ENCODE measurements at places on chromosomes 4 and X.

- DNase-seq: no peak
Measured at GRCh38 chr4:5750052-5750945, 39.3 kb downstream of the EVC start.

- no peak for DNase-seq
Measured at GRCh38 chr4:1056671-1057402, 45.4 kb downstream of the FGFRL1 start.

DNA sequence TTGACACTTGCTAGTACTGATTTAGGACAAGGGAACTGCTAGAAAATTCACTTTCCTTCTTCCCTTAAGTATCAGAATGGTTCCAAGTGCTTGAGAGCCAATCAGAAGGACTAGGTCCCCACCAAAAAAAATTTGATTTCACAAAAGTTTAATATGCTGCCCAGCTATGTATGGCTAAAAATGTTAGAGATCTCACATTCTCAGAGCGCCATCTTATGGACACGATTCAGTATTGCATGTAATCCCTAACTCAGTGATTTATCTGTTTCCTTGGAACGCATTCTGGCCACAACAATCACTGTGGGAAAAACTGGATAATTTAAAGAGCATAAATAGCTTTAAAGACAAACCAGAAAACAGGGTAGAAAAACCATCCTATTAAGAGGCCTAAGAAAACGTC lies 255.1 kb upstream of the GPC4 start:
- DNase-seq: no peak

DNA sequence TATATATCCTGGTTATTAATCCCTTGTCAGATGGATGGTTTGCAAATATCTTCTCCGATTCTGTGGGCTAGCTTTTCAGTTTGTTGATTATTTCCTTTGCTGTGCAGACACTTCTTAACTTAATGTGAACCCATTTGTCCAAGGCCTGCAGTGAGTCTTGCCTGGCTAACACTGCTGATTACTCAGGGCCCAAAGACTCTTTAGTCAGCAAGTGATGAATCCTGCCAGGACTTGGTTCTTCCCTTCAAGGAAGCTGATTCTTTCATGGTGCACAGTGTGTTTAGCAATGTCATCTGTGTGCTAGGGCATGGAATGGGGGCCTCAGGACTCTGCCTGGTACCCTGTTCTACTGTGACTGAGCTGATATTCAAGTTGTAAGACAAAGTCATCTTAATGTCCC lies 81.8 kb upstream of the TEX13A start:
- DNase-seq: no peak

DNA sequence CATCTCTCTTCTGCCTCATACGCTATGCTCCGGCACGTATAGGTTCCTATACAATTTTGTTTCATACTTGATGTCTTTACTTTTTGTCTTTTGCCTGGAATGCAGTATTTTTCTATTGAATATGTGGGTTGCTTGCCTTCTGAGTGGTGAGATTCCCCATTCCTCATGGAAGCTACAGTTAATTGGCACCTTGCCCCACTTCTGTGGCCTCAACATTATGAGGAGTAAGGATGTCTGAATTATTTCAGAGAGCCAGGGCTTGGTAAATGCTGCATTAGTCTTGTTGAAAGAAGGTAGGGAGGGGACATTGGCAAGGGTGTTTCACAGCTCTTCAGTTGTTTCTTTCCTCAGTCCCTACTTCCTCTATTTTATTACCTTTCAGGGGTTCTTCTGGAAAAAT lies 23.0 kb downstream of the CDKL5 start:
- no peak for DNase-seq

DNA sequence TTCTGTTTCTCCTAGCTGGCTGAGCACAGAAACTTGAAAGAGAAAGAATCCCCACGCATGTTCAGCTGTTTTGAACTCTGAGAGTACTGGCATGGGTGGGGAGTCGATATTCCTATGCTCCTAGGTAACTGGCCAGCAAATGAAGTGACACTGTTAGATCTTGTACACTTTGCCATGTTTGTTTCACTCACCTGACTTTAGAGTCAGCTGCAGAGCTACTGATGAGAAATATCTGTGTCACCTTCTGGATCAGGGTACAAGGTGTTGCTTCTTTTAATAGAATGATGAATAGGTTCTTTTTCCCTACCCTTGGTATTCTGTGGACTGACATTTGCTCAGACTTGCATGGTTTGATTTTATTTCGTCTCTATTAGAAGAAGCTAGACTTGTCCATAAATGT lies 28.3 kb downstream of the OCRL start:
- no peak for DNase-seq

GRCh38 chr4:42578187-42578586 lies 78.7 kb downstream of the ATP8A1 start:
- DNase-seq: no peak

- DNase-seq: no peak
Measured at GRCh38 chr4:55381502-55381901, 14.3 kb upstream of the TMEM165 start.

DNA sequence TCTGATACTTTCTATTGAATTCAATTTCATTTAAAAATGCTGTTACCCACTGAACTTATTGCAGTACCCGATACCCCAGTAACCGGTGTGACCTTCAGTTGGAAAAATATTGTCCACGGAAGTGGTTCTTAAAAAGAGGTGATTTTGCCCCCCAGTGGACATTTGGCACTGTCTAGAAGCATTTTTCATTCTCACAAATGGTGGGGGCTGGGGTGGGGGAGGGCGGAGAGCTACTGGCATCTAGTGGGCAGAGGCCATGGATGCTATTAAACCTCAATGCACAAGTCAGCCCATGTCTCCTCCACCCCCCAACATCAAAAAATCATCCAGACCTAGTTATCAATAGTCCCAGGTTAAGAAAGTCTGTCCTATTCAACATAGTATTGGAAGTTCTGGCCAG lies 19.6 kb upstream of the CHM start:
- DNase-seq: no peak

GRCh38 chrX:153504445-153505016 lies 9.8 kb downstream of the BGN start:
- no peak for DNase-seq

DNA sequence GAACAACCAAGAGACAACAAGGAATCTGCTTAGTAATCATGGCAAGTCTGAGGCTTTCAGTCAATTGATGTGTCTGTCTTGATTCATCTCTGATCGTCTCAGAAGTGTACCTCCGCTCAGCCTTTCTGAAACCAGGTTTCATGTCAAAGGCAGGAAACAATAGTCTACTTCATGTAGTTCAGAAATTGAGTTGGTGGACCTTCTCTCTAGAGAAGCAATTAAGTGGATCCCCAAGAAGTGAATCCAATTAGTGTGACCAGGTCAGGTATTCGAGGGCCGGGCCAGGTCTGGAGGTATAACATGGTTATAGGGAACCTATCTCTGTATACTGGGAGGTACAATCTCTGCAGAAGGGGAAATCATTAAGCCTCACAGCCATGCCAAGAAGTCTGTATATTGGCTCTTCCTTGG lies 32.0 kb downstream of the DAPP1 start:
- DNase-seq: no peak

DNA sequence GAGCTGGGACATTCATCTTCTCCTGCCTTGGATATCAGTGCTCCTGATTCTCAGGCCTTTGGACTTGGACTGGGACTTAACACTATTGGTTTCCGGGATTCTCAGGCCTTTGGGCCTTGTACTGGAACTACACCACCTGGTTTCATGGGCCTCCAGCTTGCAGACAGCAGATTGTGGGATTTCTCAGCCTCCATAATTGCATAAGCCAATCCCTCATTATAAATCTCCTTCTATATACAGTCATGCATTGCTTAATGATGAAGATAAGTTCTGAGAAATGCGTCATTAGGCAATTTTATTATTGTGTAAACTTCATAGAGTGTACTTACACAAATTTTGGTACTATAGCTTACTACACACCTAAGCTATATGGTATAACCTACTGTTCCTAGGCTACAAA lies 8.9 kb upstream of the CCNG2 start:
- DNase-seq: no peak

DNA sequence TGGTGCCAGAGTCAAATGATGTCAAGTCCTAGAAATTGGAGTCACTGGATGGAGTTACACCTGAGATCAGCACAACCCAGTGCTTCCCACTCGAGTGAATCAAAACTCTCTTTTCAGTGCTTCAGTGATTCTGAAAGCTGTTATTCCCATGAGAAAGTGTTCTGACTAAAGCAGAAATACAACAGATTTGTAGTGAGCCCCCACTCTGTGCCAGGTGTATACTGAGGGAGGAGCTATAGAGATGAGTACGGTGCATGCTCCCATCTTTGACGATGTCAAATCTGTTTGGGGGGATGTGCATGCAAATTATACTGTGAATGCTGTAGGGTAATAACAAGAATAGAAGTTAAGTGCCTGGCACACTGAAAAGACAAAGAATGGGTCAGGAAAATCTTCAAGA lies 330.2 kb downstream of the HS3ST1 start:
- no peak for DNase-seq

GRCh38 chr4:164373021-164373420 lies 380.9 kb upstream of the SMIM31 start:
- no peak for DNase-seq

DNA sequence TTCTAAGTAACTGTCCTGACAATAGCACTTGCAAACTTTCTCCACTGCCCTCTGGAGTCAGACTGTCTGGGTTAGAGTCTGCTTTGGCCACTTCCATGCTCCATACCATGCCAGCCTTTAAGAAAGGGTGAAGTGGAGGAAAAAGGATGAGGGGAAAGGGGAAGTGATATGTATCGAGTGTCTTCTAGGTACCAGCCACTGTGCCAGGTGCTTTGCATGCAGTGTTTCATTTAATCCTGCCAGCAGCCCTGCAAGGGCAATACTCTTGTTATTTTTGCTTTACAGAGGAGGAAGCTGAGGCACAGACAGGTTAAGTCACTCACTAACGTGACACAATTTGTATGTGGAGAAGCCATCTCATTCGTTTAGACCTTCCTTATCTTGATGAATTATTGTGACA lies 55.6 kb downstream of the RTL9 start:
- no peak for DNase-seq

GRCh38 chr4:84379917-84380641 lies 119.0 kb downstream of the NKX6-1 start:
- DNase-seq: no peak

- no peak for DNase-seq
Measured at GRCh38 chrX:100652266-100652665, 8.3 kb downstream of the SRPX2 start.

GRCh38 chr4:168647646-168648375 lies 151.0 kb downstream of the PALLD start:
- no peak for DNase-seq

DNA sequence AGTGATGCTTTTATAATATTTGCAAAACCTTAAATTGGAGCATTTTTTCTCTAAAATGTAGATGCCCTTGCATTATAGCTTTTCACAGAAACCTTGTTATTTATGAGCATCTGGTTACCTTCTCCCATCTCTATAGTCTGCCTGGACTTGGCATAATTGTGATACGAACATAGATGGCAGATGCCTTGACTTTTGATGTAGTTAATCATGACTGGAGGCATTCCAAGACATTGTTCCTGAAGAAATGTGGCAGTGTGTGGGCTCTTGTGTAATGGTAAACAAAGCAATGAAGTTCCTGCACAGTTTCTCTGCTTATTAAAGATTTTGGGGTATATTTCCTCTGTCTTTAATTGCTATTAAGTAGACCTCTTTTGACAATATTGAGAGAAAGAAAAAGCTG lies 500.1 kb downstream of the PCDH19 start:
- DNase-seq: no peak

DNA sequence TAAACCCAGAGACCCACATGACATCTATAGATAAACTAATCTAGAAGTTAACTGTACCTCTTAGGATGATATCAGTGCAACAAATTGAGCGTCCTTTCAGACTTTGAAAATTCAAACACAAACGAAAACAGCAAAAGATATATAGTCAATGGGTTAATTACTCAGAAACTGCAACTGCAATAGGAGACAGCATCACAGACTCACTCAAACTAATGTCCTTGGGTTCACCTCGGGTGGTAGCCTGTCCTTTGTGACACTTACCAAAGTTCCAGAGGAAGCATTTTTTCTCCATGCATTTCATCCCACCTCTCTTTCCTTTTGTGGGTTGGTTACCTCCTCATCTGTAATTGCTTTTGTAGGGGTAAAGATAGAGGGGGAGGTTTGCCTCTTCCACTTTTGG lies 9.7 kb downstream of the GC start:
- DNase-seq: no peak
